Stimulated activated CD8-positive, alpha-beta memory T cell treated with anti-CD3 and anti-CD28 coated beads, Interleukin-4, amount 100 ng/mL, for 1 hour (primary cell): ENCODE measurements at places on chromosomes 2 and 18.

DNA sequence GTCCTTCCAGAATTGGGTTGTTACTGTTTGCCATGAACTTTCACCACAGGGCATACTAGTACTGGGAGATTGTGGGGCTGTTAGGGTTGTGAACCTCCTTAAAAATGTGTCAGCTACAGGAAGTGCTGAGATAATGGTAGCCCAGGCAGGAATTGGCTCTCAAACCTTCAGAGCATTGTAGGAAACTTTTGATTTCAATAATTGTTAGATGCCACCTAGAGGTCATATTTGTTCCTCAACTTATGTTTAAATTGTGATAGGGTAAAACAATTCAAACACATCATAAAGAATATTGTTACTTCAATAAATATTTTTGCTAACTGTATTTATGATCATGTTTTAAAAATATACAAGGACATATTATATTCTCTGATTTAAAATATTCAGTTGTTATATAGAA is 594.6 kb downstream of the ADCYAP1 start:
- DNase-seq: no peak

DNA sequence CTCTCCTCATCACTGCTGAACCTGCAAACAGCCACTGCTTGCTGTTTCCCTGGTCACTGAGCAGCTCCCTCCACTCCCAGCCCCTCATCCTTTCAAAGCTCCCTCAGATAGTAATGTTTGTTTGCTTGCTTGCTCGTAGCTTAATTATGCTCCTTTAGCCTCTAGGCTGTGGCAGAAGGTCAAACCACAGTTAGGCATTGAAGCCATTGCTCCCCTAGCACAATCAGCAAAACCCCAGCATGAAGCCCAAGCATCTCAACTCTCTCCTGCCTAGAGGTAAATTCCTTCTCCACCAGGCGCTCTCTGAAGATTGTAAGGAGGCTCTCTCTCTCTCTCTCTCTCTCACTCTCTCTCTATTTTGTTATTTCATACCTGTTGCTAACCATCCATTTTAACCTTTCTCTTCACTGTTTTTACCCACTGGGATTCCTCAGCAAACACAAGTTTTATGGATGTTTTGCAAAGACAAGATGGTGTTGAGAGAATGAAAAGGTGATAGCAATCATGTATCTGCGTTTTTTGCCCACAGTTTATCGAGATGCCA is 135.9 kb upstream of the HNRNPA3 start:
- DNase-seq: no peak

DNA sequence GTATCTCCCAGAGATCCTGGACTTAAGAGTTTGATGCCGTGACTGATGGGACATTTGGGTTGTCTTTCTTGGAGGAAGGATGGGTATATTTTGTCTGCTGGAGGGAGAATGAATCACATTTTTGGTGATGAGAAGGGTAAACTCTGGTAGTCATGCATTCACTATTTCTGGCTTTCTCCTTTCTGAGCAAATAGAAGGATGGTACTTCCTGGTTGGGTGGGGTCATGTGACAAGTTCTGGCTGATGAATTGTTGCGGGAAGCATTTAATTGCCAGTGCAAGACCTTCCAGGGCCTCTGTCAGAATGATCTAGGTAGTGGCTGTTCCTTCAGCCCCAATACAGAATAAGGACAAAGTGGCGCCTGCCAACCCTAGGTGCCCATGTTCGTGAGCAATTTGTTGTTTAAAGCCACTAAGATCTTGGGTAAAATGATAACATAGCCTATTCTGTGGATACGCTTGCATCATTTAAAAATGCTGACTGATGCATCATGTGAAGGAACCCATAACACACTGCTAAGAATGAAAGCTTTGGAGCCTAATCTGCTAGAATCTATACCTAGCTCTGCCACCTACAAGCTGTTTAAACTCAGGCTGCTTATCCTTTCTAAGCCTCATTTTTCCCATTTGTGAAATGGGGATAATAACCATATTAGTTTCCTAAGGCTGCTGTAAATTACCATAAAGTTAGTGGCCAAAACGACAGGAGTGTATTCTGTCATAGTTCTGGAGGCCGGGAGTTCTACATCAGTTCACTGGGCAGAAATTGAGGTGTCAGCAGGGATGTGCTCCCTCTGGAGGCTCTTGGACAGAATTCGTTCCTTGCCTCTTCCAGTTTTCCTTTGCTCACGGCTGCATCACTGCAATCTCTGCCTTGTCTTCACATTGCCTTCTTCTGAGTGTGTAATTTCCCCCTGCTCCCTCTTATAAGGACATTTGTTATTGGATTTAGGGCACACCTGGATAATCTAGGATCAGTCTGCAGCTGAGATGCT is 281.3 kb downstream of the AGPS start:
- DNase-seq: no peak

GRCh38 chr2:174846941-174847938 is 83.0 kb upstream of the CHRNA1 start:
- DNase-seq: no peak

- DNase-seq: no peak
Measured at GRCh38 chr2:190023860-190024259, 38.7 kb downstream of the MSTN start.

- no peak for DNase-seq
Measured at GRCh38 chr2:112821142-112821541, 15.4 kb downstream of the IL1B start.

DNA sequence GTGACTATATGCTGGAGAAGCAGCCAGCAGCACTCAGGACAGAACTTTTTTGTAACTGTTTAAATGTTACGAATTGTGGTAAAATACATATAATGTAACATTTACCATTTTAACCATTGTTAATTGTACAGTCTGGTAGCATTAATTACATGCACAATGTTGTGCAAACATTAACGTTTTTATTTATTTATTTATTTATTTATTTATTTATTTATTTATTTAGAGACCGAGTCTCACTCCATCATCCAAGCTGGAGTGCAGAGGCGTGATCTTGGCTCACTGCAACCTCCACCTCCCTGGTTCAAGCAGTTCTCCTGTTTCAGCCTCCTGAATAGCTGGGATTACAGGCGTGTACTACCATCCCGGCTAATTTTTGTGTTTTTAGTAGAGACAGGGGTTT is 88.7 kb upstream of the TEX51 start:
- DNase-seq: no peak

- no peak for DNase-seq
Measured at GRCh38 chr2:232345251-232345650, 33.3 kb upstream of the ALPP start.

GRCh38 chr2:71783215-71783614 is 329.9 kb downstream of the DYSF start:
- DNase-seq: no peak

- DNase-seq: no peak
Measured at GRCh38 chr2:197138506-197138905, 172.1 kb downstream of the ANKRD44 start.

- DNase-seq: no peak
Measured at GRCh38 chr2:240168546-240169361, 28.3 kb upstream of the OTOS start.

GRCh38 chr2:215063526-215063925 is 74.9 kb downstream of the ABCA12 start:
- no peak for DNase-seq

DNA sequence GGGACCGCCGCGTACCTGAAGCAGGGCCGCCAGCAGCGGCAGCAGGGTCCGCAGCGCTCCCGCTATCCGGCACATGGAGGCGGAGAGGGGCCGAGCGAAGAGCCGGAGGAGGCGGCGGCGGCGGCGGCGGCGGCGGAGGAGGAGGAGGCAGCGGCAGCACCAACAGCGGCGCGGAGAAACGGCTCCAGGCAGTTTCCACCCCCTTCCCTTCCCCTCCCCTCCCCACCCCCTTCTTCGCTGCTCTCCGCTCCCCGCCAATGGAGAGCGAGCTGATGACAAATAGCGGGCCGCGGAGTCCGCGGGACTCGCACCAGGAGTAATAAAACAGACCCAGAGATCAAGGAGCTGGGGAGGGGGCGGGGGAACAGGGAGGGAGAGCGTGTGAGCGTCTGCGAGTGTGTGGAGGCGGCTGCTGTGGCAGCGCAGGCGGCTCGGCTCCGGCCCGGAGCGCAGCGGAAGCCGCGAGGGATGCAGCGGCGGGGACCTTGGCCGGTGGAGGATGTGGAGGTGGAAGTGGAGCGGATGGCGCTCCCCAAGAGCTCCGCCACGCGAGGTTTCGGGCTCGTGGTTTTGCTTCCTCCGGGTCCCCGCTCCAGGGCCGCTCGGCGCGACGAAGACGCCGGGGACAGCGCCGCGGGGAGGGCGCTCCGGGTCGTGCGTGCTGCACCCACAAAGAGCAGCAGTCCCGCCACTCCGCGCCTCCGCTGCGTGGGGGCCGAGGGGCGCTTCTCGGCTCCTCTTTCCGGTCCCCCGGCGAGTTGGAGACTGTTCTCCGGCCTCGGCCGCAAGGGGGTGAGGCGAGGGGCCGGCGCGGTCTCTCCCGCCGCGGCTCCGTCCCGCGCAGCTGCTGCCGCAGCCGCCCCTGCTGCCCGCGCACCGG is at the start of gene CDH2:
Gene CDH2 (minus strand): TSS at position 183 of the 880 bp plus-strand sequence. CDS start 108 bp downstream, at position 75.
- DNase-seq: no peak

GRCh38 chr18:7206217-7206616 is 24.7 kb upstream of the LRRC30 start:
- DNase-seq: no peak

GRCh38 chr2:241150660-241151530 is 628 bp downstream of the PPP1R7 start:
- DNase-seq: no peak

DNA sequence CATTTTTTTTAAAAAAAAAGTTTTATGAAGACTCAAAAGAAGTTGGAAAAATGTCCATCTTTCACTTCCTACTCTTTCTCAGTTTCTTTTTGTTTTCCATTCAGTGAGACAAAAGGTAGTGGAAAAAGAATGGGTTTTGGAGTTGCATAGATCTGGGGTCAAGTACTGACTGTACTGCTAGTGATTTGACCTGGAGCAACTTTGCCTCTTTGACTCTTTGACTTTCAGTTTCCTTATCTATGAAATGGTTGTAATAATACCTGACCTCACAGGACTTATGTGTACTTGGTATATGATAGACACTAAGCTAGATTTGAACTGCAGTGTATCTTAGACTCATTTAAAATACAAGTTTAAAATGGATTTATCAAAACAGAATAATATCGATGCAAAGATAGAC is 3.5 kb upstream of the KCNE4 start:
- no peak for DNase-seq

DNA sequence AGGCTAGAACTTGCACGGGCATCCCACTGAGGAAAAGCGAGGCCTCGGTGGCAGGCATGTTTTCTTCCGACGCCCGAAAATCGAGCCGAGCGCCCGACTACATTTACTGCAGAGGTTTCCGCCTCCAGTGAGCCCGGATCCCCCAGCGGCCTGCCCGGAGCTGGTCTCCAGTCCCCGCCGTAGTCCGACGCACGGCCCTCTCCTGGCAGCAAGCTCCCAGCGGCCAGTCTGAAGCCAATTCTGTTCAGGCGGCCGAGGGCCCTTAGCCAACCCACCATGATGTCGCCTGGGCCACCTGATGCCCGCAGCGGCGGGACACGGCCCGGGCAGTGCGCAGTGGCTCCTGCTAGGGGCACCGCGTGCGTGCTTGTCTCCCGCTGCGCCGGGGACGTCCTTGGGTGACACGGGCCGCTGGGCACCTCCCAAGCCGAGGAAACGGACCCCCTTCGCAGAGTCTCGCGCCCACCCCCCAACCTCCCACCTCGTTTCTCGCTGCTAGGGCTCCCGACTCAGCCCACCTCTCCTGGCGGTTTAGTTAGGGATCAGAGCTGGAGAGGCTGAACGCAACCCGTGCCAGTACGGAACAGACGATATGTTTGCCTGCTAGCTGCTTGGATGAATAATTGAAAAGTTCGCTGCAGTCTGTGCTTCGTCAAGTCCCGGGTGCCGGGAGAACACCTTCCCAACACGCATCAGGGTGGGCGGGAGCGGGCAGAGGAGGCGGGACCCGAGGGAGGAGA is 5.3 kb downstream of the ONECUT2 start:
- no peak for DNase-seq

- DNase-seq: no peak
Measured at GRCh38 chr2:122755281-122755780, 999.9 kb downstream of the TSN start.
